ENCODE measurements at places on chromosomes 16 and 17. TPM values are rescaled to one million over a fixed set of nuclear protein-coding genes. Genes with fewer than 3 reads are reported as not detected.

- DNase-seq: no peak
Observed at GRCh38 chr16:12095275-12096156, 119.0 kb downstream of the SNX29 start.

GRCh38 chr17:47905221-47905733 lies 9.2 kb downstream of the SP2 start:
- DNase-seq: peak; percentile 38

GRCh38 chr17:36131421-36131820 lies 27.8 kb downstream of the CCL4 start:
- DNase-seq: no peak

- no peak for DNase-seq
Observed at GRCh38 chr17:36731811-36732210, 130.4 kb downstream of the MRM1 start.

DNA sequence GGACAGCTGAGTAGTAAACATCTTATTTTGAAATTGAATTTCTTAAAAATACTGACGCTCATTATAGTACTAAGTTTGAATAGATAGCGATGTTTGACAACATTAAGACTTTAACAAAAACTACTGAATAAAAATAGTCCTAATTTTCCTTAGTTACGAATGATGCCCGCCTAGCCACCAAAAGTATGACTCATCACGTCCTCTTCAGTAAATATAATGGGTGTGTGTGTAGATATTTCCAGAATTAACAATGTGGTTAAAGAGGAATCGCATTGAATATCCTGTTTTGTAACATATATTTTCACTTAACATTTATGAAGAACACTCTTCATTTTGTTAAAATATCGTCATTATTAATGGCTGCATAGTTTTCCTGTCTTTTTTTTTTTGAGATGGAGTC lies 187.6 kb downstream of the MYO1D start:
- no peak for DNase-seq

DNA sequence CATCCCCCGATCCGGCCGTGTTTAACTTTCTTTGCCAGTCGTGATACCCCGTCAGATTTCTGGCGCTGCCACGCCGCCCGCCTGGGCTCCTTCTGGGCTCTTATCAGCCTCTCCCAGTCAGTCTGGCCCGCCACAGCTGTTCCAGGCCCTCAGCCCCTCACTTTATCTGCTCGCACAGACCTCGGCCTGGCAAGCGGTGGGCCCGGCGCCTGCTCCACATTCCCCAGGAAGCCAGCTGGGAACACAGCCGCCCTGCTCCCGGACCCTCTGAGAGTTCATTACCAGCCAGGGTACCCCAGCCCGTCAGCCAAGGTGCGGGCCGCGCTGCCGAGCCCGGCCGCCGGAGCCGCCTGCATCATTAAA lies 157.5 kb downstream of the ZNF423 start:
- DNase-seq: no peak

DNA sequence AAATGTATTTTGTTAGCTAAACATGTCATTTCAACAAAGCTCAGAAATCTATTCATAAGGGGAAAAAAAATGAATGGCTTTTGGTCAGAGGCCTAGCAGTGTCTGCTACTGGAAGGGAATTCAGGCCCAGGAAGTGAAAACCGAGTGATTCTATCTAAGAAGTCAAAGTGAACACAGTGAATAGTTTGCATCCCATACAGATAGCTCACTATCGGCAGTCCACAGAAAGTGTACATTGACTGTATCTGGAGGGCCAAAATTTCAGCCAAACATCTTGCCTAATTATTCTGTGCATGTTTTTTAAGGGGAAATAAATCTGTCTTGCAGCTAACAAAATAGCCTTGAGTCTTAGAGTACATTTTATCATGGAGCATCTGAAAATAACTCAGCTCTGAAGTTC lies 214.4 kb upstream of the CACNG5 start:
- DNase-seq: no peak

DNA sequence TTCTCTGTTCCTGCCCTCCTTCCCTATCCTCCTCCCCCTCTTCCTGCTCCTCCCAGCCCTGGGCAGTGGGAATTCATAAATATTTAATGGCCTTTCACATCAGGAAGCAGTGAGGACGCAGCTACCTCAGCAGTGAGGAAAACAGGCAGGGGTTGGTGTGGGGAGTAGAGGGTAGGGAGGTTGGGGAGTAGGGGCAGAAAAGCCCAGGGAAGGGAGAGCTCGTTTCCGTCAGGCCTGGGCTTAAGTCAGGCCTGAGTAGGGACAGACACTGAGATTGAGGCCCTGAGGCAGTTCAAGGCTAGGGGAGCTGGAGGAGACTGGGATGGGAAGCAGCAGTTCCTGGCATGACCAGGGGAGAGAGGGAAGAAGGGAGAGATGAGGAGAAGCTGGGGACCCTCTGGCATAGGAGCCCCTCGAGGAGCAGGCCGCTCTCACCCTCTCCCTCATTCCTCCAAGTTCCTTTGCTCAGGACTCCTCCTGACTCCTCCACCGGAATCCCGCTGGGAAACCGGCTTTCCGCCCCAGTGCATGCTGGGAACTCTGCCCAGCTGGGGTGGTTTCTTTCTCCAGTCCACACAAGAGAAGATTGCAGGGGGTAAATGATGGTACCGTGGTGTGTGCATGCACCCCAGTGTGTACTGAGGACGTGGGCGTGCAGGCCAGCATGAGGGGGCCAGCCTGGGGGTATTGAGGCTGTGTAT lies 6.2 kb downstream of the SAMD14 start:
- DNase-seq: no peak

GRCh38 chr17:82698974-82699442 lies 510 bp upstream of the RAB40B start:
- DNase-seq: no peak

DNA sequence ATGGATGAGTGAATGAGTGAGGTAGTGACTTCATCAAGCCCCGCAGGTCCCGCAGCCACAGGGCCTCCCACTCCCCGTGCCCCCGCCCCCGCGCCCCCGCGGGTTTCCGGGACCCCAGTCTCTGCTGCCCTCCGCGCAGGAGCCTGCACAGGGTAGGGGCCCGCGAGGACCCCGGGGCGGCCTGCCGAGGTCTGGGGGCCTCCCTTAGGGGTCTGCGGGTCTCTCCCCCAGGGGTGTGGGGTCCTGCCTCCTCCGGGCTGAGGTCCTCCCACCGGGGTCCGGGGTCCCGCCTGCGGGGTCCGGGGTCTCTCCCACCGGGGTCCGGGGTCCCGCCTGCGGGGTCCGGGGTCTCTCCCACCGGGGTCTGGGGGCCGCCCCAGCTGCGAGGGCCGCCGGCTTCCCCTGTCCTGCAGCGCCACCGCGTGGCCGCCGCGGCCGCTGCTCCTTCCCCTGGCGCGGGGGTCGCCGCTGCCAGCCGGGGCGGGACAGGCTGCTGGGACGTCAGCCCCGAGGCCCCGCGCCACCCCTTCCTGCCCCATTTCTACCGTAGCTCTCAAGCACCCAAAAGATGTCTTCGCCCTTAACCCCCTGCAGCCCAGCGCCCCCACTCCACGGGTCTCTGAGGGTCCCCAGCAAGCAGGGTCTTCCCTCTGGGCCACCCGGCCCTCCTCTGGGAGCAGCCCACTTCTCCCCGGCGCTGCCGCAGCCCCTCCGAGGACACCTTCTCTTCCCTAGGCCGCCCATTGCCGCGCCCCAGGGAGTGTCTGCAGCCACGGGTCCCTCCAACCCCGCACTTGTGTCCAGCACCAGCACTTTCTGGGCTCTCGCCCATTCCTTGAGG lies 10.4 kb upstream of the CHMP6 start:
- no peak for DNase-seq

GRCh38 chr17:77436481-77436880 lies 295.7 kb downstream of the SEC14L1 start:
- DNase-seq: no peak

GRCh38 chr17:82848022-82848592 lies 8.3 kb upstream of the ZNF750 start:
- no peak for DNase-seq

- no peak for DNase-seq
Observed at GRCh38 chr17:68432086-68432864, 25.0 kb downstream of the WIPI1 start.

GRCh38 chr16:24729951-24730815 lies 732 bp downstream of the TNRC6A start:
- no peak for DNase-seq

DNA sequence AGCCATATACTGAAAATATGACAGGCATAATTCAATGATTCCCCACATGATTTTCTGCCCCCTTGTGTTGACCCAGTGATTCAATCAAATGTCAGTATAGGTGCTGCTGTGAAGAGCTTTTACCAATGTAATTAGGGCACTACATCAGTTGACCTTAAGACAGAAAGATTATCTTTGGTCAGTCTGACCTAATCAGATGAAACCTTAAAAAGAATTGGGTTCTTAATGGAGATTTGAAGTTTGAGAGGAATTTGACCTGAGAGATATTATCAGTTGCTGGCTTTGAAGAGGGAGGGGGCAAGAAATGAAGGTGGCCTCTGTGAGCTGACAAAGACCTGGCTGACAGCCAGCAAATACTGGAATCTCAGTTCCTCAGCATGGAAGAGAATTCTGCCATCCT lies 358.7 kb upstream of the CA10 start:
- DNase-seq: no peak

- no peak for DNase-seq
Observed at GRCh38 chr17:29510953-29511352, 55.9 kb downstream of the ABHD15 start.

- DNase-seq: peak; percentile 92
Observed at GRCh38 chr17:33498069-33498468, 205.0 kb upstream of the ASIC2 start.

DNA sequence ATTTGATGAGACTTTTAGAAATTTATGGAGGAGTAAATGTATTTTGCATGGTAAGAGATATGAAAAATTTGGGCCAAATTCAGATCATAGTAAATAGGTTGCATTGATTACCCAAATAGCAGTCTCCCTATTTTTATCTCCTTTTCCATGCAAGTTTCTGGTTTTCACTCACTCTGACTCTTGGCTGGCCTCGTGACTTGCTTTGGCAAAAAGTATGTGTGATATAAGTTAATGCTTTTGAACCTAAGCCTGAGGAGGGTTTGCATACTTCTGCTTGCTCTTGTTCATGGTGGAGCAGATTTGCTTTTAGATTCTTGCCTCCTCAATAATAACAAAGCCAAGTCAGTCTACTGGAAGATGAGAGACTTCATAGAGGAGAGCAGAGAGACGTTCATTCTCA lies 1045.9 kb upstream of the CDH8 start:
- DNase-seq: no peak

DNA sequence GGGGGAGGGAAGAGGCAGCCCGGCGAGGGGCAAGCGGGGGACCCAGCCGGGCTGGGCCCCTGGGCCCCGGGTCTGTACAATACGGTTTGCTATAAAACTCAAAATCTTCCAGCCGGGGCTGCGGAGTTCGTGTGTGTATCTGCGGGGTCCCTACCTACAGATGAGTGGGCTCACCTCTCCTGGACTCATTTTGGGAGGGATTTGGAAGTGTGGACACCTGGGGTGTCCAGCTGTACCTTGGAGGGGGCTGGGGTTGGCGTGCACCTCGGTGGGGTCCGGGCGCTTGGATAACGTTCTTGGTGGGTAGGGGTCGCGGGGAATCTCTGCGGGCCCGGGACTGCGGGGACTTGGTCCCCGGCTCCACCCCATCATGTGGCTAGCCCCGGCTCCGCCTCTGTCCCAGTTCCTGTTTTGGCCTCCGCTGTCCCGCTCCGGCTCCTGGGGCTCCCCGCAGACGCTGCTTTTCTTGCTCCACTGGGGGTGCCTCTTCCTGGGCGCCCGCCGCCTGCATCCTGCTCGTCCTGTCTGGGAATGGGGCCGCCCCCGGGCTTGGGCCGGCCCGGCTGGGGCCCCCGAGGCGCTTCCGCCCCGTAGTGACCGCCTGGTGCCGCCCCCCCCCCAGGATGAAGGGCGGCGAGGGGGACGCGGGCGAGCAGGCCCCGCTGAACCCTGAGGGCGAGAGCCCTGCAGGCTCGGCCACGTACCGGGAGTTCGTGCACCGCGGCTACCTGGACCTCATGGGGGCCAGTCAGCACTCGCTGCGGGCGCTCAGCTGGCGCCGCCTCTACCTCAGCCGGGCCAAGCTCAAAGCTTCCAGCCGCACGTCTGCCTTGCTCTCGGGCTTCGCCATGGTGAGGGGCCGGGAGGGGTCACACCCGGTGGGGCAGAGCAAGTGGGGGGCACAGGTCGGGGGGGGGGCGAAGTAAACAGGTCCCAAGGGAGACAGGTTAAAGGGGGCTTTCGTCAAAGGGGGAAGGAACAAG lies at the start of gene ORAI3:
Gene ORAI3 (plus strand): TSS at position 402 of the 983 bp plus-strand sequence. CDS start 222 bp downstream, at position 624.
- no peak for DNase-seq

DNA sequence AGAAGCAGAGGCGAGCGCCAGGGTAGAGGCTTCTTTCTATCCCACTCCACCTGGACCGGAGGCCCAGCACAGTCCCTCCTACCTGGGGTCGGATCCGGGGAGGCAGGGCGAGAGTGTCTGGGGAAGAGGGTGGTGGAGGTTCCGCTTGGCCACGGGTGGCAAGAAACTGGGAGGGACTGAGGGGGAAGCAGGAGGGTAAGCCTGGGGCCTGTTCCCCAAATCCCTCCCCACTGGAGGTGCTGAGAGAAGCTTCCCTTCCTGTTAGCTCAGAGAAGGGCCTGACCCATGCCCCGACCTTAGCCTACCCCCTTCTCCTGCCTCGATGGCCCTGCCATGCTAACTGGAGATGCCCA lies 1.8 kb upstream of the TPPP3 start:
- DNase-seq: no peak

CFAP119 gene
- 7.0 TPM for total RNA-seq

HOXB13 gene
- not detected for total RNA-seq

REXO5 gene
- 5.6 TPM for total RNA-seq

PDPK1 gene
- 16.5 TPM for total RNA-seq

LGALS9B gene
- total RNA-seq: not detected

GCGR gene
- total RNA-seq: not detected

ACSM2A gene
- not detected for total RNA-seq

CLUH gene
- total RNA-seq: 65.7 TPM

NPIPB9 gene
- total RNA-seq: not detected

C17orf67 gene
- 0.43 TPM for total RNA-seq
